ENCODE measurements at places on chromosomes 5 and 9.
A peak's percentile ranks its signal among the peaks of the same experiment; 100 is the strongest.

GRCh38 chr9:73050887-73051550, 98.2 kb upstream of the ALDH1A1 start:
- DNase-seq, result no peak

- DNase-seq, result no peak
Observed at GRCh38 chr5:132207778-132208177, 19.9 kb downstream of the P4HA2 start.

DNA sequence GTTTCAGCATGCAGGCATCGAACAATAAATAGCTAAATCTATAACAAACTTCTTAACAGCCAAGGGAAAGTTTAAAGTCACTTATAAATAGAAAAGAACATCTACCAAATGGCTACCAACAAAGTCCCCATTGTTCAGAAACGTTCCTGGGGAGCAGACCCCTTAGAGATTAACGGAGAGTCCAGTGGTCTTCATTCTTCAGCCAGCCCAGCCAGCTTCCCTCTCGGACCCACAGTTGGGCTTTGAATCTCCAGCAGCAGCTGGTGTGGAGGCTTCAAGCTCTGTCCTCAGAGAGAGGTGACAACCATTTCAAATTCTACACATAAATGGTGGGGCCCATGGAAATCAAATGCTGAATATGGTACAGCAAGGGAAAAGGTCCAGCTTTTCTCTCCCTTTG, 11.2 kb downstream of the ENC1 start:
- DNase-seq, result no peak

- DNase-seq, result no peak
Observed at GRCh38 chr5:10710513-10711128, 50.4 kb downstream of the DAP start.

- no peak for DNase-seq
Observed at GRCh38 chr9:94922691-94923107, 196.2 kb downstream of the AOPEP start.

- DNase-seq, result no peak
Observed at GRCh38 chr5:56791396-56791795, 24.0 kb upstream of the MAP3K1 start.

- no peak for DNase-seq
Observed at GRCh38 chr5:124580512-124580911, 165.9 kb downstream of the ZNF608 start.

DNA sequence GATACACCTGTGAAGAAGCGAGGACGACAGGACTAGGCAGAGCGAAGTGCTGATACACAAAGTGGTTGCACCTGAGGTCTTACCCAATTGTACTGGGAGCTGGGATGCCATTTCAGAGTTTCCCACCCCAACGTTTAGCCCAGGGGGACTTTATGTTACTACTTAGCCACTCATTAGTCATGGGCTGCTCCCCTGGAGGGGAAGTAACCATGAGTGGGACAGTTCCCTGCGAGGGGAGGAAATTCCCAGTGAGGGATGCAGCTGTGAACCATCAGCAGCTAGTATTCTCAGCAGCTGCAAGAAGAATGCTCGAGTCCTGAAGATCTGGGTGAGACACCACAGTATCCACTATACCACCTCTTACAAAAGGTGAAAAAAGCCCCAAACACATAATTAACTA, 93.7 kb upstream of the ACTBL2 start:
- no peak for DNase-seq

- DNase-seq, result no peak
Observed at GRCh38 chr9:123419721-123420591, 64.0 kb downstream of the CRB2 start.

DNA sequence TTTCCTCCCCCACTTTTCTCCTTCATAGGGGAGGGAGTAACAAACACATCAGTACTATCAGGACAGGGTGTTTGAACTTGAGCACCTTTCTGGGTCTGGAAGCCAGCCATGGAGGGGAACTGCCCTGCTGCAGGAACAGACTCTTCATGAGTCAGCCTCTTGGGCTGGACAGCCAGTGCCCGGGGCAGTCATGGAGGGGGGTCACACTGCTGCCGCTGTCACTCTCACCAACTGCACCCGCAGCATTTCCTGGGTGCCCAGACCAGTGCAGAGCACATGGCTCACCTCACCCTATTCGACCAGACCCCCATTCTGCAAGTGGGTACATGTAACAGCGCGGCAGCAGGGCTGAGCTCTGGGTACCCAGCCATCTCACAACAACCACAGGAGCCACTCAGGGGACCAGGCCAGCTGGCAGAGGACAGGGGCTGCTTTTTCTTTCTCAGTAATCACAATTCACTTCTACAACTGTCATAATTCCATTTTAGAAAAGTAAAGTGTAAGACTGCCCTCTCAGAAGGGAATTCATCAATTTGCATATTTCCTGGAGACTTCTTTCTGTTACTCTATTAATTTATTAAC, 118.4 kb downstream of the CTNND2 start:
- DNase-seq, result no peak

- no peak for DNase-seq
Observed at GRCh38 chr5:133538718-133539117, 73.6 kb downstream of the FSTL4 start.

DNA sequence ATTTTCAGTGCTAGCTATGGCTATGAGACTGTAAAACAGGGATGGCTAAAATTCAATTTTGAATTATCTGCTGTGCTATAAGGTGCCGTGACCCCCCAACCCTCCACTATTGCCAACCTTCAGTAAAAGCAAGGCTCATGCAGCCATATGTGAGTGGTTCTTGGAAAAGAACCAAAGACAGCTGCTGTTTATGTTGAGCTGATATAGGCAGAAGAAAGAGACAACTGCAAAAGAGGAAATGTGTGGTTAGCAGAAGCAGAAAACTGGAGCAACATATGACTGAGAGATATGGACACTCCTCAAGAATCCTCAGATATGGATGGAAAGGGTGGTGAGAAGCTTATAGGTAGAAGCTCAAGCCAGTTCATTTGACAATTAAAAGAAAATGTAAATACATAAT, 200.3 kb downstream of the TLE1 start:
- DNase-seq, result no peak

DNA sequence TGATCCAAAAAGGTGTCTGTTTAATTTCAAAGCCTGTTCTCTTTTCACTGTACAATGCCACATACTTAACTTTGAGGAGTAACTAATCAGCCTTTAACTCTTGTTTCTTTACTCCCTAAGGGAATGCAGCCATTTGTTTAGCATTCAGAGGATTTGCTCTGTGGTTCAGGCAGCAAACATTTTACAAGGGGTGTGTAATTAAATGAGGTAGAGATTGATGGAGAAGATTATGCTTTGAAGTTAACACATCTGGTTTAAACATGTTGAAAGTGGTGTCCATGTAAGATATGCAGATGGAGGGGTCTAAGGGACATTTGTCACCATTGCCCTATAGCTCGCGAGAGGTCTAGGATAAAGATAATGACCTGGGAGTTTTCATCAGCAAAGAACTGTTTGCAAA, 41.9 kb downstream of the TMEM215 start:
- DNase-seq, result no peak

DNA sequence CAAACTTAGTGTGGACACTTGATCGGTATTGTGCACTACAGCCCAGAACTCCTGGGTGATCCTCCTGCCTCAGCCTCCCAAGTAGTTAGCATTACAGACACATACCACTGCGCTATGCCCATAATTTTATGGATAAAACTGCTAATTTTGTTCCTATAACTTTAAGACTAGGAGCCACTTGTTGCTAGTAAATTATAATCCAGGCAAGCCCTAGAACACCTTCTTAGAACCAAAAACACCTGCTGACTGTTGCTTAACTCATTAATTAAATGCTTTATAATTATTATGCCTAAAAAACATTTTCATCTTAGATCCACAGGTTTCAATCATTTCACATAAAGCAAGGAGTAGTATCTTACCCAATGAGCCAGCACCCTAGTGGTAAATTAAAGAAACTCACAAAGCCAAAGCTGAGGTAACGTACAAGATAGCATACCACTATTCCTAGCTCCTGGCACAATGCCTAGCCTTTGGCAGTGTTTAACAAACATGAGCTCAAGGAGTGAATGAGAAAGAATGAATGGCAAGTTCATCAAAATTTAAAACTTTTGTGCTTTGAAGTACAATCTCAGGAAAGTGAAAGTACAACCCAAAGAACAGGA, 5.4 kb downstream of the MRPS27 start:
- peak; percentile 0 for DNase-seq

DNA sequence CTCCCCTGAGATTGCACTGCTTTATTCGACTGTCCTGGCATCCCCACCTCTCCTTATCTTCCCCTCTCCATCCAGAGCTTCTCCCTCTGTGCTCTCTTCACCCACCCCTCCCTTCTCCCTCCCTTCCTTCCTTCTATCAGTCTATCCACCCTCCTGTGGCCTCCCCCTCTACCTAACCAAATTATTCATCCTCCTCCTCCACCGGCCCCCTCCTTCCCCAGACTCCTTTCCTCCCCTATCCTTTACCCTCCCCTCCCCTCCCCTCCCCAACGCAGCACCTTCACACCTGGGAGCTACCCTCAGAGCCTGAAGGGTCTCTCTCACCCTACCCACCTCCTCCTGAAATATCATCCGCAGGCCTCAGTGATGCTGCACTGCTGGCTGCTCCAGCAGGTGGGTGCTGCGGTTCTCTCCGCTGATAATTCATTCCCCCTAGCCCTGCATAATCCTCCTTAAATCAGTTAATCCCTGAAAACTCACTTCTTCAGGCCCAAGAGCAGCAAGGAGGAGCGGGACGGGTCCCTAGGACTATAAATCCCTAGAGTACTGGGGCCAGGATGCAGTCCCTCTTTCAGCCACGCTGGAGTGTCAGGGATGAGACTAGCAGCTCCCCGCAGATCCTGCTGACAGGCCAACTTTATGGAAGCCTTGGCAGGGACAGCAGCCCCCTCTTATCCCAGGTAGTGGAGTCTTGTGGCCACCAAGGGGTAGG, 97.8 kb downstream of the PCDH1 start:
- no peak for DNase-seq

GRCh38 chr5:14212838-14213237, 69.7 kb downstream of the TRIO start:
- no peak for DNase-seq

DNA sequence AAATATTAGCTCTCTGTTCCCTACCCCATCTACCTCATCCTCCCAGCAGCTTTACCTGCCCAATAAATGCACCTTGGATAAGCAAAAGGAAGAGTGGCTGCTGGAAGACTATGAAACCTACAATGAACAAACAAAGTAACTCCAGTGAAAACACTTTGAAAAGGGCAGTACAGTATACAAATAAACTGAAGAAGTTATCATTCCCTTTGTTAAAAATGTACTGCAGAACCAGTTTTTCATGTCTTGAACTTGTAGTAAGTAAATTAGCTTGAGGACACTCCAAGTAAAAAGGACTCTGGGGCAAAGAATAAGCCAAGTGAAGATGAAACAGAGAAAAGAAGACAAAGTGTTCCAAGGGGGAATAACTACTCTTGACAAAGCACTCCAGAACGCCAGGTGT, 457.1 kb downstream of the DTWD2 start:
- DNase-seq, result no peak

DNA sequence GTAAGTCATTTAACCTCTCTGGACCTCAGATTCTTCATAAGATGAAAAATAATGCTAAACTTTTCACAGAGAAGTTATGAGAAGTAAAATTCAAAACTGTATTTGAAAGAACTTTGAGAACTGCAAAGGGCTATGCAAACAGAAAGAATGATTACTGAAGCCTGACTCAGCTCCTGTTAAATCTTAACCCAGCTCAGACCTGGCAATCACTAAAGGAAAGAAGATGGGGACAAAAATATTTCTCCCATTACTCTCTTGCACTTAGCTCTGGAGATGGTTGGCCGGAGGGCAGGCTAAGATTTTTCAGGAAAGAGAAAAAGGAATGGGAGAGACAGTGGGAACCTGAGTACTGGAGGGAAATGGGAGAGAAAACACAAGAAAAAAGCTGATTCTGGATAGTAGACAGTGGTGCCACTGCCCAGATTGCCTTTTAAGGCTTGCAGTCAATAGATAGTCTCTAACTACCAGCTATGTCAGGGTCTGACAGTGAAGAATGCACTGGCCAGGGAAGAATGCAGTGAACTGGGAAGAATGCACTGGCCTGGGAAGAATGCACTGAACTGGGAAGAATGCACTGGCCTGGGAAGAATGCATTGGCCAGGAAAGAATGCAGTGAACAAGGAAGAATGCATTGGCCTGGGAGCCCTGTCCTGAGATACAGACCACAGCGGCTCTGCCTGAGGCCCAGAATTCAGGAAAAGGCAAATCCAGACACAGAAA, 25.2 kb upstream of the CEMIP2 start:
- no peak for DNase-seq

DNA sequence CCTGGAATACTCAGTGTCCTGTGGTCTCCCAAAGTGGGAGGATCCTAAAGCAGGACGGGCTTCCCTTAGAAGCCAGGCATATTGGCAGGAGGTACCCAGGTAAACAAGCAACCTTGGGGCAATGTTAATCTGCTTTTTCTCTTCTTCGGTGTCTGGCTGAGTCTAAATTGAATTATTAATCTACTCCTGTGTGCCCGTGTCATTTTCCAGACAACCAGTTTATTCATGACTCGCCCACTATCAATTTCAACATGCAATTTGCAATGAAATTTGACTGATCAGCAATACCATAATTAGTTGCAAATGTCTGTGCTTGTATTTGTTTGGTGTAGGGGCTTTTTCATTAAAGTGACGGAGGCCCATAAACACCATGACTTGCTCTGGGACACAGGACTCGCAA, 32.9 kb upstream of the JADE2 start:
- no peak for DNase-seq

DNA sequence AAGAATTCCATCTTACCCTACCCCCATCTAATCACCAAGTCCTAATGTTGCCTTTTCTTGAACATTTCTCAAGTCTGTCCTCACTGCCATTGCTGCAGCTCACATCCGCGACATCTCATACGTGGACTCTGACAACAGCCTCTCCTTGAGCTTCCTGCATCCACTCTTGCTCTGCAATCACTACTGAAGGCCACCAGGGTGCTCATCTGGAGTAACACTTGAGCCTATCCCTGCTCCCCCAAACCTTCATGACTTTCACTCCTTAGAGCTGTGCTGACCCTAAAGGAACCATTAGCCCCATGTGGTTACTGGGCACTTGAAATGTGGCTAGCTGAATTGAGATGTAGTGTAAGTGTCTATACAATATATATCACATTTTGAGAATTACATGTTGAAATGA, 46.4 kb upstream of the CTXN3 start:
- no peak for DNase-seq

- DNase-seq, result no peak
Observed at GRCh38 chr5:137845472-137845871, 22.2 kb upstream of the MYOT start.

- DNase-seq, result no peak
Observed at GRCh38 chr5:66742083-66742895, 146.1 kb downstream of the MAST4 start.

DNA sequence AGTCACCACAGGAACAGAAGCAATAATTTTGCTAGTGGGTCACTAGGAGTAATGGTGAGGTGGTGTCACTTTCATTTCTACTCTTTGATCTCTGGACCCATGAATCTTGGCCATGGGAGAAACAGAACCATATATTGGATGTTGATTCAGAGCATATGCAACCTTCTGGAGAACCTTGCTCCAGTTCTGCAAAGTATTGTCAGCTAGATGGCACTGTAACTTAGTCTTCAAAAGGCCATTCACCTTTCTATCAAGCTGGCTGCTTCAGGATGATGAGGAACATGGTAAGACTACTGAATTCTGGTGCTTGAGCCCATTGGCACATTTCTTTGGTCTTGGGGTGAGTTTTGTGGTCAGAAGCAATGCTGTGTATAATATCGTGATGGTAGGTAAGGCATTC, 129.1 kb upstream of the FBN2 start:
- DNase-seq, result no peak

Measured in NCI-H510A (cell line).